Fibroblast of the aortic adventitia (primary cell): ENCODE measurements at places on chromosomes 7 and 10. TPM values are rescaled to one million over a fixed set of nuclear protein-coding genes. Genes with fewer than 3 reads are reported as not detected.

- DNase-seq, result no peak
These were observed 673.9 kb upstream of the ANKRD30A start for GRCh38 chr10:36451391-36451970.

NSMCE4A gene
- total RNA-seq, result 25.0 and 39.3 TPM in 2 replicates

DNA sequence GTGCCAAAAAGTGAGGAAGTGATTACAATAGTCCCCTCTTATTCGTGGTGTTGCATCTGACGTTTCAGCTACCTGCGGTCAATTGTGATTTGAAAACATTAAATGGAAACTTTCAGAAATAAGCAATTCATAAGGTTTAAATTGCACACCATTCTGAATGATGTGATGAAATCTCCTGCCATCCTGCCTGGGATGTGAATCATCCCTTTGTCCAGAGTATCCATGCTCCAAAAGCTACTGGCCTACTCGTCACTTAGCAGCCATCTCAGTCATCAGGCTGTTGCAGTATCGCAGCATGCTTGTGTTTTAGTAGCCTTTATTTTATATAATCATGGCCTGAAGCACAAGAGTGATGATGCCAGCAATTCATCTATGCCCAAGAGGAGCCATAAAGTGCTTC, 97.7 kb upstream of the CDCA7L start:
- peak; percentile 3 for DNase-seq

DNA sequence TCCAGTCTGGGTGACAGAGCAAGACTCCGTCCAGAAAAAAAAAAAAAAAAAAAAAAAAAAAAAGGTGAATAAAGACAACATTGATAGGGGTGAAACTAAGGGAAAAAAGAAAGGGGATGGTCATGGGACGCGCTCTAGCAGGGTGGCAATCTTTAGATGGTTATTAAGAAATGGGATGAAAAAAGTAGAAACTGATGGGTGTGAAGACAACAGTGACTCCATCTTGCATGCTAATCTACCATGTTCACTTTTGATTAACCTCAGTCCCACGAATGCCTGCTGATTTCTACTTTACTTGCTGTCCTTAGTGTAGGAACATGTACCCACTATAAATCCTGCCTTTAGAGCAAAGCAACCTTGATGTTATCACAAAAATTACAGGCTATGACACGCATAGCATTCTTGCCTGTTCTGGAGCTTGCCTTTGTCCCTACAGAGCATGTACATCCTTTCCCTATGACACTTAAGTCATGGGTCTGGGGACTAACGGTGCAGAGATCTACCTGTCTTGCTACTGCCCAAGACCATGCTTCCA, 38.5 kb downstream of the P4HA1 start:
- DNase-seq, result no peak

- no peak for DNase-seq
These were observed 54.5 kb upstream of the PDZD8 start for GRCh38 chr10:117429643-117430265.

DNA sequence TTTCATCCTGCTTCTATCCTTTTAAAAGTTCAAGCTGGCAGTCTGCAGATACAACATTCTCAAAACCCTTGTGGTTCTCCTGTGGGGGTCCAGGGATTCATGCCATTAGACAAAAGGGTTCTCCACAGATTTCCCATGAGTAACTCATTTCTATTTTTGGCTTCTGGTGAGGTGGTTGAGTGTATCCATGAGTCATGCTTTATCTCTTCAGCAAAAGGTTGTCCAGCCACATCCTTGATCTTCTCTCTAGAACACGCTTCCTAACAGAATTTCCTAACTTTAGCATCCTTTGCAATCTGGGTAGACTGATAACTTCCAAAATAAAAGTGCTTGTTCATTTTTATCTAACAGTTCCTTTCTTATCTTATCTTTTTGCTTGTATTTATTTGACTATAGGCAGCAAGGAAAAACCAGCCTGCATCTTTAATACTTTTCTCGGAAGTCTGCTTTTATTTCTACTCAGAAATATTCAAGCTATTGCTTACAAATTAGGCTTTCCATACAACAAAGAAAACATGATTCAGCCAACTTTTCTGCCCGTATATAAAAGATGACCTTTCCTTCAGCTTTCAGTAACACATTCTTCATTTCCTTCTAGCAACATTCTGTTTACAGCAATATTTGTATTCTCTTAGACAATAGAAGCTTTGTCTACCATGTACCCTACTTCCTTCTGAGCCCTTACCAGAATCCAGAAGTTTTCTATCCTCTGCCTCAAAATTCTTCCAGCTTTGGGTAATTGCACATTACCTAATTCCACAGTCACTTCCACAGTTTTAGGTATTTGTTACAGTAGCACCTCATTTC, 79.3 kb upstream of the IL6 start:
- peak; percentile 99 for DNase-seq

DNA sequence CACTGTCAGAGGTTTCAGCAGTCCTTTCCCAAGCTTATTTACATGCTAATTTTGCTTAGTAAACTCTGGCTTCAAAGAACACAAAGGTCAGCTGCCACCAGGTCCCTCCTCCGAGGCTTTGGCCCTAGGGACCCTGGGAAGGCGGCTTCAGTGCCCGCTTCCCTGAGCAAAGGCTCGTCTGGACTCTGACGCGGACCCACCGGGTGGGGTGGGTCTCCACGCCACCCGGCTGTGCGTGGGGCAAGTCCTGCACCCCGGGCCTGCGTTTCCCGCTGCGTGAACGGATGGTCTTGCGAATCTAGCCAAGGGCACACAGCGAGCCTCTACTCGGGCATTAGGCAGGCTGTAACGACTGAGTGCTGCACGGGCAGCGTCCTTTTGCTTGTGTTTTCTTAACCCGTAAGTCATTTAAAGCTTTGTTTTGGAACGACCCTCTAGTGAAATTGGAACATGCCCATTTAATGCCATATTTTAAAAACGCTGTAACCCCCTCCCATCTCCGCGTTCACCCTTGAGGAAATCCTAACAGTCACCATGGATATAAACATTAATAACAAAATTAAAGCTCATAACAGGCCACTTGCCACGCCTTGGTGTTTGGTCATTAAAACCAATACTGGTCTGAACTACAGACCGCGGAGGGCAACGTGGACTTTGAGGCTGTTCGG, 828 bp downstream of the BNIP3 start:
- peak; percentile 19 for DNase-seq

ITIH5 gene
- 0.09 and 9.6 TPM in 2 replicates for total RNA-seq

GRCh38 chr7:128192497-128193142, 48.5 kb upstream of the LEP start:
- DNase-seq, result no peak

DNA sequence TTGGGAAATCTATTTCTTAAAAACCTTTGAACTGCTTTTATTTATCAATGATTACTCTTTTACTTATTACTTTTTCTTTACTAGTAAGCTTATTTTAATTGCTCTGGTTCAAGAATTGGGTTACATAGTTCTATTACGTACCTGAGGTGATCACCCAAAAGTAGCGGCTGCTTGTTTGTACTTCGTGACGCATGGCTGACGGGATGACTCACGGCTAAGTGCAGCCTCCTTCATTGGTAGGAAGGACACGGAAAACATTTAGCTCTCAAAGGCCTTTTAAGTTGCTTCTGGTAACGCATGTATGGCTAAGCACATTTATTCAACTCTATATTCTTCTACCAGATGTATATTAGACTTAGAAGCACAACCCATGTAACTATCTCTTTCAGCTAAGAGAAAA, 285.8 kb upstream of the SP4 start:
- no peak for DNase-seq

DNA sequence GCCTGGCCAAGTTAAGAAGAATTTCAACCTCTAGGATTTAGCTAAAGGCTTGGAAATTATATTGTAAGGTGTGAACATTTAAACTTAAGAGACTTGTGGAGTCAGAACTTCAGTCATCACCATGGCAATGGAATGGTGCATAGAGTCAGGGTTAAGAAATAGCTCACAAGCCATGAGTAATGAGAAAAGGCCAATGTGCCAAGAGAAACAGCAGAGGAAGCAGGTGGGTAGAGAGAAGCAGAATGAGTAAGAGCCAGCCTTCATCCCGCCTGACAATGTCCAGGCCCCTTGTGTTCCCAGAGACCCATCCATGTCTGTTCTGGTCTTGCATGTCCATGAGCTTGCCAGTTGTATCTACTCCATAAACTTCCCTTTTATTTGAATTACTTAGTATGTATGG, 62.6 kb upstream of the TBX20 start:
- DNase-seq, result peak; percentile 19

ERVW-1 gene
- total RNA-seq, result not detected in 2 replicates

ZNF800 gene
- 15.5 and 37.5 TPM in 2 replicates for total RNA-seq

THNSL1 gene
- 4.1 and 6.0 TPM in 2 replicates for total RNA-seq

- no peak for DNase-seq
These were observed 159.0 kb downstream of the ELFN1 start for GRCh38 chr7:1829111-1829510.

NME8 gene
- not detected in 2 replicates for total RNA-seq

GRCh38 chr10:2938869-2939268, 128.5 kb upstream of the PFKP start:
- DNase-seq, result peak; percentile 35

DNA sequence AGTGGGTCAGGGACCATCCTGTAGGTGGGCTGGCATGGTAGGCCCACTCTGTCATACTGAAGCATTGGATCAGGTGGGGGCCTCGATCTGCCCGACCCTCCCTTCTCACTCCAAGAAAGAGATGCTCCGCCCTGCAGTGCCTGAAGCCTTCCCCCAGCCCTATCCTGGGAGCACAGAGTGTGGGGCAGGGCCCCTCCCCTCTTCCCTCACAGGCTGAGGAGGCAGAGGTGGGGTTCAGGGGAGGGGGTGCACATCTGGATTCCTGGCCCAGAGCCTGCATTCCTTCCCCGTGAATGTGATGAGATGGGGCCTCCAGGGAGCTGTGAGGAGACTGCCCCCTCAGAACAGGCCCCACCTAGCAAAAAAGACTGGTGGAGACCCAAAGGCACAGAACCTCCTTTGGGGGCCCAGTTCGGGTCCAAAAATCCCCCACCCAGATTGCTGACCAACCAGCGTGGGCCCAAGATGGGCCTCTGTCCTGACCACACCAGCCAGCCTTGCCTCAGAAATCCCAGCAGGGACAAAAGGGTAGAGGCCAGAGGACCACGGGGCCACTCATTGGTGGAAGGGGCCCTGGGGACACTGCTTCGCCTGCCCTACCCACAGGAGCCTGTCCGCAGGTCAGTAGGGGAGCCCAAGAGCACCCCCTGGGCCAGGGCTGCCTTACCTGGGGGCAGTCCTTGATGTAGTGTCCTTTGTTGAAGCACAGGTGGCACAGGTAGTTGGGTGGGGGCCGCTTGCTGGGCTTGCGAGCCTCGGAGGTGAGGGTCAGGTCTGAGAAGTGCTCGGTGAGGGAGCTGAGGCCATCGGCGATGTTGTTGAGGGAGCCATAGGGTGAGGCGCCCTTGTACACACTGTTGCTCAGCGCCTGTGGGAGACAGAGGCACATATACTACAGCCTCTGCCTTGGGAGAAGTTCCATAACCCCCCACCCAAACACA, 13.3 kb downstream of the ZCCHC24 start:
- peak; percentile 80 for DNase-seq
